Stimulated activated memory B cell treated with anti-CD40 and anti-IgM and Interleukin-4, amounts not matched to agents 10 μg/mL and 1 μg/mL and 100 μg/mL, for 72 hours (primary cell): ENCODE measurements at places on chromosomes 3 and 15.

GRCh38 chr3:12042638-12043037, 38.5 kb downstream of the SYN2 start:
- no peak overlapping the region for H3K27ac ChIP-seq
- no peaks in the 10 kb centered on the region for H3K36me3 ChIP-seq
- ATAC-seq: no peak
- no peaks in the 10 kb centered on the region for H3K4me1 ChIP-seq
- no peak overlapping the region for H3K4me3 ChIP-seq

DNA sequence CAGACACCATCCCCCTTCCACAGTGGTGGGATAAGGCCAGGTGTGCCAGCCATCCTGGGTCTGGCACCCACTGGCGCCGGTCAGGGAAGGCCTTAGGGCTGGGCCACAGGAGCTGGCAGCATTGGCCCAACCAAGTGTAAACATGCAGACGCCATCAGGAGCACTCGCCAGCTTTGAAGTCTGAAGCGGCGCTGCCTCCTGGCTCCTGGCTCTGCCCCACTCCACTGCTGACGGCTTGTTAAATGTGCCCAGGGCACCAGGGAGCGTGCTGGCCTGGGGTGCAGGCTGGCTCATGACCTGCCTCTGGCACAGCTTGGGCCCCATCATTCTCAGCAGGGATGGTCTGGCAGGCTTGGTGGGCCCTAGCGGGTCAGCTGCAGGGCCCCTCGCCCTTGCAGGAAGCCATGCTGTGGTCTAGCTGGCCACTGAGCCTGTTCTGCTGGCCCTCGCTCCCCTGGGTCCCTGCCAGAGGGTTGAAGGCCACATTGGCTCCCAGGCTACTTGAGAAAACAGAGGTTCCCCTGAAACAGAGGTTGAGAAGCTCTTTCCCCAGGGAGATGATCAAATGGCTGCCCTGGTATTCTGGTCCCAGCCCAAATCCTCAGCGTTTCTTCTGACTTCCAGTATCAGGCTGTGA, 116.6 kb downstream of the DNAJB8 start:
- H3K4me3 ChIP-seq: no peak overlapping the region
- no peak overlapping the region for H3K27ac ChIP-seq
- H3K27me3 ChIP-seq: no peaks in the 10 kb centered on the region
- peaks cover 28% of the 10 kb centered on the region for H3K4me1 ChIP-seq
- ATAC-seq: no peak

- no peak overlapping the region for H3K4me3 ChIP-seq
- no peak overlapping the region for H3K27ac ChIP-seq
- H3K27me3 ChIP-seq: no peaks in the 10 kb centered on the region
Observed at GRCh38 chr3:173510565-173510964, 113.0 kb downstream of the NLGN1 start.

DNA sequence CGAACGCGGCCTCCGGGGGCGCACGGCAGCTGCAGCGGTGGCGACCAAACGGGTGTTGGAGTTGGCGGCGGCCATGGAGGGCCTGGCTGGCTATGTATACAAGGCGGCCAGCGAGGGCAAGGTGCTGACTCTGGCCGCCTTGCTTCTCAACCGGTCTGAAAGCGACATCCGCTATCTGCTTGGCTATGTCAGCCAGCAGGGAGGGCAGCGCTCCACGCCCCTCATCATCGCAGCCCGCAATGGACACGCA, 725 bp downstream of the FEM1B start:
- H3K4me1 ChIP-seq: peaks cover 51% of the 10 kb centered on the region
- no peak for ATAC-seq
- H3K4me3 ChIP-seq: peak overlapping the region; percentile 99
- H3K27ac ChIP-seq: peak overlapping the region; percentile 98
- H3K27me3 ChIP-seq: no peaks in the 10 kb centered on the region

DNA sequence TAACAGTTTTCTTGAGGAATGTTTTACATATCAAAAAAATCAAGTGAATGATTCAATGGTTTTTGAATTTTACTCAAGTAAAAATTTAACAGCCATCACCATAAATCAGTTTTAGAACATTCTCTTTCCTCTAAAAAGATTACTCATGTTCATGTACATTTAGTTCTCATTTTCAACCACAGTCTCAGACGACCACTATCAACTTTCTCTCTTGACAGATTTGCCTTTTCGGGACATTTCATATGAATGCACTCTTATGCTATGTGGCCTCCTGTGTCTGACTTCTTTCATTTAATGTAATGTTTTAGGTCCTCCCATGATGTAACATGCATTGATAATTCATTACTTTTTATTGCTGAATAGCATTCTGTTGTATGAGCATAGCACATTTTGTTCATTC, 309.3 kb upstream of the PLSCR5 start:
- H3K4me1 ChIP-seq: no peaks in the 10 kb centered on the region
- ATAC-seq: no peak
- H3K27ac ChIP-seq: no peak overlapping the region
- no peak overlapping the region for H3K4me3 ChIP-seq

GRCh38 chr3:197847866-197848401, 56.9 kb downstream of the LRCH3 start:
- peaks cover 85% of the 10 kb centered on the region for H3K36me3 ChIP-seq
- H3K4me3 ChIP-seq: peak overlapping the region; percentile 68
- H3K4me1 ChIP-seq: peaks cover 34% of the 10 kb centered on the region
- no peaks in the 10 kb centered on the region for H3K27me3 ChIP-seq
- peak overlapping the region; percentile 77 for H3K27ac ChIP-seq
- peak; percentile 94 for ATAC-seq
